ENCODE measurements at places on chromosomes 16 and 17.

DNA sequence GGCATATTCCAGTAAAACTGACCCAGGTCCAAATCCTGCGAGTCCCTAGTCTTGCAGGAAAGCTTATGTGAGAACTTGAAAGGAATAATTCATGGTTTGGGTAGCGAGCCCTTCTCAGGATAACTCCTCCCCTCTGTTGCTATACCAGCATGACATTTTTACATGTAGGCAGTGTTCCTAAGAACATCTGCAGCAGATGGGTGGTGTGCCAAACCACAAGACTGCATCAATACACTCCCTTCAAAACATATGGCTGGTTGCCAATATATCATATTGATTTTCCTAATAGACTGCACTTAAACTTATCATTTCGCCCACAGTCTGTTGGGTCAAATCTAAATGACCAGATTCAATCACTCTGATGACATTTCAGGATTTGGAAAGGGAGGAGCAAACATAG lies 19.9 kb downstream of the PSME3IP1 start:
- DNase-seq, result no peak

DNA sequence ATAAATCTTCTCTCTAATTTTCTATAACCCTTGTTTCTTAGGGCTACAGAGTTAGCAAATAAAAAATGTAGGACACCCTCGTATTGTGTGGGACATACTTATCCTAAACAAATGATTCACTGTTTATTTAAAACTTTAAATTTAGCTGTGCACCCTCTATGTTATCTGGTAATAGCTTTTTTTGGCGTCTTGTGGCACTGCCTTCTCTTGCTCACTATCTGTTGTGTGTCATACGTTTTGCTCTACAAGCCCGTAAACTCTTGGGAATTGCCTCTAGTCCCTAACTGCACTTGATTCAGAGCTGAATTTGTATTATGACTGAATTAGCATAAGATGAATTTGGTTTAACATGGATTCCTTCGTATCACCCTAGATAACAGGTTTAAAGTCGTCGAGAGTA lies 144.3 kb upstream of the MYOCD start:
- no peak for DNase-seq

GRCh38 chr17:73324711-73325526 lies 13.1 kb upstream of the CDC42EP4 start:
- DNase-seq, result no peak

DNA sequence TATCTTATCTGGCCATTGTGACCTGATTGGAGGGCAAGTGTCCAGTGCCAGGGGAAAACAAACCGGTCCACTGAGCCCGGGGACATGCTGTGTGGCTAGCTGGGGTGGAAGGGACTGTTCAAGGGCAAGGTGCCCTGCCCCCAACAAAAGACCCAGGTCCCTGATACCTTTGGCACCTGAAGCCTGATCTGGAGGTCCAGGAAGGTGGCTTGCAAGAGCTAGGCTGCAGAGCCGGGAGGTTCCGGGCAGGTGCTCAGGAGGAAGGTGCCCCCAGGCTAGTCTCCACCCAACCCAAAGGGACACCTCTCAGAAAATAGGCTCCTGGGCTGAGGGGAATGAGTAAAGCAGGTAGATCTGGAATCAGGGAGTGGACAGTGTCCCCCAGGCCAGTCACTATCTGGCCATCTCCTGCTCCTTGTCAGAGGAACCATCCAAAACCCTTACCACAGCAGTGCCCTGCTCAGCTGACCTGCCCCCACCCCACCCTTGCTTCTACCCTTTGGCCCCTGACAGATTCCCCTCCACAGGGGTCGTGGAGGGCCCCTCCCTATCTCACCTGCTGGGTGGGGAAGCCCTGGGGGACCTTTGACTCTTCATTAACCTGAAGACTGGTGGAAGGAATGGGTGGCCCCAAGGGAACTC lies 6.2 kb downstream of the NAT9 start:
- no peak for DNase-seq

DNA sequence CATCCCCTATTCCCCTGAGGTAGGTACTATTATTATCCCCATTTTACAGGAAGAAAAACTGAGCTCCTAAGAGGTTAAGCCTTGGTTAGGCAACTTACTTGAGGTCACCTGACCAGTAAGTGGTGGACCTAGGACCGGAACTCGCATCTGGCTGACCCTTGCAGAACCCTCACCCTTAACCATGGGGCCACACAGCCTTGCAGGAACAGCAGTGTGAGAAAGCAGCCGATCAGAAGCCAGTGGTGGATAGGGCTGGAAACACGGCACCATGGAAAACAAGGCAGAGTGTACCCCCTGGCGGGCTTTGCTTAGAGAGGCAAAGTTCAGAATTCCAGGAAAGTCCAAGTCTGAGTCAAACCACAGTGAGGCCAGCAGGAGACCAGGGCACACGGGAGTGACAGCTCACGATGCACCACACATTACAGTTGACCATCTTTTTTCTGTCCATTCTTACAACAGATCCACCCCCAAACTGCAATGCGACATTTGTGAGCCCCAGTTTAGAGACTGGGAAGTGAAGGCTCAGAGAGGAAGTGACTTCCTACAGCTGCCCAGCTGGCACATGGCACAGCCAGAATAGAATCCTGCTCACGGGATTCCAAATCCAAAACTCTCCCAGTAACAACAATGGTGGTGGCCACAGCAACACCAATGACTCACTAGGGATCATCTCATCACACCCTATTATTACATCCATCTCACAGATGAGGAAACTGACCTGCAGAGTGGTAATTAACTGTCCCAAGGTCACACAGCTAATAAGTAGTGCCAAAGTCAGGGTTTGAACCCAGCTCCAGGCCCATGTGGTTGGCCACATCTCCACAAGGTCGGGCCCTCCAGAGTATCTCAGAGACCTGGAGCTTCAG lies 20.3 kb downstream of the KIFC3 start:
- no peak for DNase-seq
